ENCODE measurements at places on chromosomes 7 and 10.

- DNase-seq: no peak
Measured at GRCh38 chr7:375321-375831, 85.4 kb downstream of the FOXL3 start.

DNA sequence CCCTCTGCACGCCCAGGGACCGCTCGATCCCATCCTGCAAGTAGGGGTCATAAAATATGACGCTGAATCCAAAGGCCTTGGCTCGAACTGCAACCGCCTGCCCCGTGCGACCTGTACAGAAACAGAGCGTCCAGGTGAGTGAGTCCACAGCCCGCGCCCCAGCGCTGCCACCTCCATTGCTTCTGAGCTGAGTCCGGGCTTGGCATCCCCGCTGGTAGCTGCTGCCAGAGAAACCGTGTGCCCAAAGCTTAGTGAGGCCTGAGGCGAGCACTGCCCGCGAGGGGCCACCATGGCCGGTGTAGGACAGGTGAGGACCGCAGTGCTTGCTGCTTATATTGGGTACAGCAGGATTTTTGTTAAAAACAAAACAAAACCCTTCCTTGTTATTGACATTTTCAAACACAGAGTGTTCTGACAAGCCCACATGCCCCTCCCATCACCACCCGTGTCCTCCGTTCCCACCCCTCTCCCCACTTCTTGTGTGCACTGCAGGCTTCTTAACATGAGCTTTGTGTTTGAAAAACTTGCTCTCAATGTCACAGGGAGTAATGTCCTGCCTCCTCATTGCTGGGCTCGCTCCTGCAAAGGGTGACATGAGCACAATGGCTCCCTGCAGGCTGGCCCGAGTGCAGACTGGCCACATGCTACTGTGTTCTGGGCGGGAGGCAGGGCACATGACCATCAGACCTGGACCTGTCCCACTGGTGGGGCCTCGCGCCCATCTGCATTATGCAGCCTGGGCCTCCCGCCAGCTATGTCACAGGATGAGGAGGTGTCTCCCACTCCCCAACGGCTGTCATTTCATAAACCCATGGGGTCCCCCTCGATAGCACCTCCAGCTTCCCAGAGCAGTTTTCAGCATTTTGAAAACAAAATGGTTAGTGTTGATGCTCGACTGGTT lies 52.9 kb downstream of the ZRANB1 start:
- DNase-seq: no peak

DNA sequence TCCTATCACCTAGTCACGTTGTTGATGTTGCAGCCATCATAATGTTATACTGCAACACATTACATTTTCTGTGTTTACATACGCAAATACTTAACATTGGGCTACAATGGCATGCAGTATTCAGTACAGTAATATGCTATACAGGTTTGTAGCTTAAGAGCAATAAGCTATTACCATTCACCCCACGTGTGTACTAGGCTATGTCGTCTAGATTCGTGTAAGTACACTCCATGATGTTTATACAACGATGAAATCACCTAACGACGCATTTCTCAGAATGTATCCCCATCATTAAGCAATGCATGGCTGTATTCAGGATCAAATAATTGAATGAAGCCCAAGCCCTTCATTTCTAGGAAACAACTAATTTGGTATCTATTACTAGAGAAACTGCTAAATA lies 43.4 kb upstream of the C1GALT1 start:
- DNase-seq: no peak

DNA sequence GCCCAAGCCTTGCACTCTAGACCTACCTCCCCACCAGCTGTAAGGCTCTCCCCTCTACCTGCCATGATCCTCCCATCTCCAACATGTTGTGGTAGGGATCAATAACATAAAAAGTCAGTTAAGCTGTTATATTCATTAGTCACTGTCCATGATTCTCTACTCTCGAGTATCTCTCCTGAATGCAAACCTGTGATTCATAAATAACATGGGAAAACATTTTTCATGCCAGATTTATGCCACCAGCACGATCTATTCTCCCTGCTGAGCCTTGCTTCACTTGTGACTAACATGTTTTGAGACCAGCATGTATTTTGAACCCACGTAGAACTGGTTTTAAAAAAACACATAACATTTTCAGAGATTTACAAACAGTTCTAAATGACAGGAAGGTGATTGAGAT lies 30.3 kb downstream of the TMEM168 start:
- no peak for DNase-seq

GRCh38 chr10:65701168-65701776 lies 1224.6 kb upstream of the LRRTM3 start:
- no peak for DNase-seq

- DNase-seq: no peak
Measured at GRCh38 chr7:133135451-133135850, 53.6 kb upstream of the CHCHD3 start.

DNA sequence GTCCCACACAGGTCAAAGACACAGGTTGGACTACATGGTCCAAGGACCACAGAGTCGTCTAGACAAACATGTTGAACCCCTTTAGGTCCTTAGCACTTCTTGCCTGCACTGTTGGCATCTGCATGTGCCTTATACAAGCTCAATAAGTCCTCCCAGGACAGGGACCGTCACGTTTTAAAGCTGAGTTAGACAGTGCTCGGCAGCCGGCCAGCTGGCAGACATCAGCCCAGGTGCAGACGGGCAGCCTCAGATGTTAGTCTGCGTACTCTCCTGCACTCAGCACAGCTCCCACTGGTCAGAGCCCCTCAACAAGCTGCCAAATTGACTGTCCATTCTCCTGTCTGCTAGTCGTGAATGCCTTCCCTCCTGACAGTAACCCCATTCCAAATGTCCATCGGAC lies 34.9 kb downstream of the PARP12 start:
- DNase-seq: no peak

DNA sequence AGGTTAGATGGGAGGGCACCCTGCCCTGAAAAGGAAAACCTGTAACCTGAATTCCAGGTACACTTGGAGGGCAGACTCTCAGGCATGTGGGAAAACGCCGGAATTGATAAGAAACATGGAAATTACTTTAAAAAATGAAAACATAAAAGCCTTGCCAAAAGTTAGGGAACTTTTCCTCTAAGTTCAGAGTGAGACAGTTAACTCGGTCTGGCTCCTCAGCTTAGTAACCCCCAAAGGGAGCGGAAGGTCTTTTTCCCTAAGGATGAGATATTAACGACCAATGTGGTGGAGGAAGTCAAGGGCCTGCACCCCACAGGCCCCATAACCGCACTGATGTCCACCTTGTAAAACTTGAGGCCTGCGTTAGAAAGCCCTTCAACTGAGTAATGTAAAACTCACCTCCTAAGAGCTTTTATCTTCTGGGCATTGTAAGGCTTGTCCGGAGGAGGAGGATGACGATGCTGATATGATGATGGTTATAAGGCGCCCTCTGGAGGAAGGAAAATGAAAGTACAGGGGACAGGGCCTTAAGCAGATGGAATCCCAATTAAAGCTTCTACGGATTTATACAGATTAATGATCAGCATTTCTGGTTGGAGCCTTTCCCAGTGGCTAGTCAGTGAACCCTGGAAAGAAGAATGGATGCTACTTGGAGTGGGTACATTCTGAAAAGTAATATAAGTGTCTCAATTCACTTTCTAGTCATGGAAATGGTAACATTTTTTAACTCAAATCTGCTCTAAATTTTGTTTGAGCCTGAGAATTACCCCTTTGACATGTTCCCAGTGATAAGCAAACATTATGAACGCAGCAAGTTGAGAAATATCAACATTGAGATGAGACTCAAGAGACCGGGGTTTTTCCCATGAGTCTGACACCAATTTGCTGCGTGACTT lies 694 bp downstream of the COL1A2 start:
- peak; percentile 89 for DNase-seq
